RWPE1 (cell line): ENCODE measurements at places on chromosomes 13 and 19.
A peak's percentile ranks its signal among the peaks of the same experiment; 100 is the strongest.

- no peak for DNase-seq
These were observed 14.1 kb downstream of the KRTDAP start for GRCh38 chr19:35476149-35476548.

DNA sequence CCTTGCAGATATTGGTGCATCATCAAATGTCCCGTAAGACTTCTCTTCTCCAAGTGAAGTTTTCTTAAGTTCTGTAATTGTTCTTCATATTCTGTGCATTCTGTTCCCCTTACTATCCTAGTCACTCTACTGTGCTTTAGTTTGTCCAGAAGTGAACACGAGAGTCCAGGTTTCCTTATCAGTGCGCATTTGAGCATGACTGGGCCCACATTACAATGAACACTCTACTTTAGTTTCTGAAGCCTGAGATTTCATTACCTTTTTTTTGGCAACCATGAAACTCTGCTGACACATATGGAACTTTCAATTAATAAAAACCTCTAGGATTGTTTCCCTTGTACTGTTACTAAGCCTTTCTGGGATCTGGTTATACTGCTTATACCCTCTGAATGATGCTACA, 270.0 kb downstream of the KCNRG start:
- no peak for DNase-seq

DNA sequence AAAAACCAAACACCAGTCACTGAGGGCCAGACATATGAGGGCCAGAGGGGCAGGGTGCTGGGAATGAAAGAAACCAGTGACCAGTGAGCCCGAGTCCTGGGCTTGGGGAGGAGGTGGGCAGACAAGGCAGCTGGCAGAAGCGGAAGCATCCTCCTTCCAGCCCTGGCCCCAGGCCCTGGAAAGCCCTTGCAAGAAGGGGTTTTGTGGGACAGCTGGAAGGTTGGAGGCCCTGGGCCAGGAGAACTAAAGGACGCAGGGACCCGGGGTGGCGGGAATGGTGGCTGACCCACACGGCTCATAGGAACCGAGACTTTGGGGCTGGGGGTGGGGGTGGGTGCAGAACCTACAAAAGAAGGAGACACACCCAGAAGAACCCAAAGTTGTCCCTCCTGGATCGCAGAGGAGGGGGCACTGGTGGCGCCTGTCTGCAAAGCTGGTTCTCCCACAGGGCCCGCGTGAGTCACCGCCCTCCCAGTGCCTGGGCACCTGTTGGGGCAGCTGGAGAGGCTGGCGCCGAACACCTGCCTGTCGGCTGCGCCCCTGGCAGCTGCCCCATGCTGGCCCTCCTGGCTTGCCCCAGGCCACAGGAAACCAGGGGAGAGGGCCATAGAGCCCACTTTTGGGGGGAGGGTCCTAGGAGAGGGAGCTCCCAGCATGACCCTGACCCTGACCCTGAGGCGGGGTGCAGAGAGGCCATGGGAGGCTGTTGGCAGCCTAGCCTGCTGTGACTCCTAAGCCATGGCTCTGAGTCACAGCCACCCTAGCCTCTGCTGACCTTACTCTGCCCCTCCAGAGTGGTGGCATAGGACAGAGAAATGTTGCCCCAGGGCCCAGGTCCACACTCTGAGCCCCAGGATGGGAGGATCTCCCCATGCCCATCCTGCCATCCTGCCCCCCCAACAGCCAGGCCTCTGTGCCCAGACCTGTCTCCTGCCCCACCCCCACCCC, 802 bp downstream of the DMPK start:
- peak; percentile 72 for DNase-seq

GRCh38 chr13:111253365-111253872, 67.0 kb upstream of the TEX29 start:
- DNase-seq = no peak

- DNase-seq = peak; percentile 35
These were observed 45.8 kb upstream of the RGCC start for GRCh38 chr13:41411522-41411921.

GRCh38 chr19:41377977-41378709, 1.8 kb downstream of the TMEM91 start:
- DNase-seq = no peak

DNA sequence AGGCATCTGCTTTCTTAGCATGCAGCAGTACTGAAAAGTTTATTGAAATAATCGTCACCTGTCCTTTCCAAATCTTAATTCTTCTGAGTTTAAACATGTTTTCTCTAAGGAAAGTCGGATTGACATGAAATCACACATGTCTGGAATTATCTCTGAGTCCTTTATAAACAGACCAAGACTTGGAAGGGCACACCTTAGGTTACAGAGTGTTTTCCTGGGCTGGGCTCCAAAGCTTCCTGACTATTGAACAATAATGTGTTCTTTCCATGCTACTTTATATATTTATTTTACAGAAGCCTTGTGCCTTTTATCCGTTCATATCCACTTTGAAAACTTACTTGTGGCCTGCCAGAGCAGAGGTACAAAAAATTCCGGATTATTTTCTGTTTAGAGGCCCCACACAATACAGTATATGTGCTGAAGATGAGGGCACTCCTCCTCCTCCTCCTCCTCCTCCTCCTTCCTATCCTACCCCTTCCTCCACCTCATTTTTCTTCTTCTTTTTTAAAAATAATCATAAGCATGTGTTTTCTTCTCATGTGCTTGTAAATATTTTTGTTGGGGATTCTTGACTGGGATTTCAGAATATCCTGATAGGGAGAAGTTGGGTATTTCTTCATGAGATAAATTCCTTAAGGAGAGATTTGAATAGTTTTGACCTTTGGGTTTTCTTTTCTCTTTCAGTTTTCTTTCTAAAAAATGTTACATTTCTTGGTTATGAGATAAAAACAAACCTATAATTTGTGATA, 52.3 kb downstream of the LRCH1 start:
- DNase-seq = no peak

GRCh38 chr13:98978280-98978679, 416 bp upstream of the DOCK9 start:
- DNase-seq = peak; percentile 80

DNA sequence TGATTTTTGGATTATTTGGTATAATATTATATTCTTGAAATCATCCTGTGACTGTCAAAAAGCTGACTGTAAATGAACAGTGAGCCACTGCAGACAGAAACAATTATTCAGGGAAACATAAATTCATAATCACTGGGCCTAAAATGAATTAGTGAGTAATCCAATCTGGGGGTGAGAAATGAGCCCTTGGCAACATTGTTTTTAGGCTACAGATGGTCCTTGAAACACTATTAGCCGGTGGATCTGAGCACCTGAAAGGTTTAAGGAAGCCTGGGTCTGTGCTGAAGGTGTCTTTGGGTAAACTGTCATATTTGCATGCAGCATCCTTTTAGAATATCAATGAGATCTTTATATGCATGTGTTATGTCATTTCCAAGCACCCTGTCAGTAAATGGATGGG, 290.7 kb downstream of the ATP8A2 start:
- no peak for DNase-seq

- DNase-seq = no peak
These were observed 12.0 kb downstream of the B3GNT8 start for GRCh38 chr19:41415154-41415571.

DNA sequence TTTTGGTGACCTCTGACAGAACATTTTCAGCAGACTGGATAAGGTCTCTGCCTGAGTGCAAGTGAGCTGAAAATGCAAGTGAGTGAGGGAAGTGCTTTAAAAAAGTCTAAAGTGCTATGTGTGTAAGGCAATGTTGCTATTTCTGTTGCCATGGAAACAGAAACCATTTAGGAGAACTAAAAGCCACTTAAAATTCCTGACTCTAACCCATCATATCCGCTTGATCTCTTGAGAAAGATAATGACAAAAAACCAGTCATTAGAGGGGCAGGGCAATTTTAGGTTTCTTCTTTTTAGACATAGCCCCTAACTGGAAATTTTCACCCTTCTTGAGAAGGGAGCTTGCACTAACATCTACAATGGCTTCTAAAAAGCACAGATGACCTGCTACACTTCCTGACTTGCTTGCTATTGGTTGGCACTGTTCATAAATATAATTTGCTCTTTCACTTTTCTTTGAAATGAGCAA, at the start of gene CYSLTR2:
TSS of gene CYSLTR2 (plus strand) at position 458 of the 468 bp plus-strand sequence. CDS start 52,889 bp downstream, outside the sequence.
- no peak for DNase-seq

DNA sequence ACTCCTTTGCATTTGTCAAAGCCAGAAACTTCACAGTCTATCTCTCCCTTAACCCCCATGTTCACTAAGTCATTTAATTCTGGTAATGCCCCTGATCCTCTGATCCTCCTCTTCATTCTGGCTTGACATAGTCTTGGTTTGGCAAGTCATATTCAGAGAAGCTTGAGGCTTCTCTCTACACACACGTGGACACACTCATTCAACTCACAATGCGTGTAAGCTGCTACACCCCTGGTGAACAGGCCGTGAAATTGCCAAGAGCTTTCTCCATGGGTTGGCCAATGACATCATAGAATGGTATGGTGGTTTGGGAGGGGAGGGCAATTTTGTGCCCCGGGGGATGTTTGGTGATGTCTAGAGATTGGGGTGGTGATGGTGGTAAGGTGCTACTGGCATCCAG, 47.9 kb upstream of the FLT1 start:
- DNase-seq = no peak

- DNase-seq = no peak
These were observed 6.8 kb downstream of the CYSLTR2 start for GRCh38 chr13:48660361-48661076.

DNA sequence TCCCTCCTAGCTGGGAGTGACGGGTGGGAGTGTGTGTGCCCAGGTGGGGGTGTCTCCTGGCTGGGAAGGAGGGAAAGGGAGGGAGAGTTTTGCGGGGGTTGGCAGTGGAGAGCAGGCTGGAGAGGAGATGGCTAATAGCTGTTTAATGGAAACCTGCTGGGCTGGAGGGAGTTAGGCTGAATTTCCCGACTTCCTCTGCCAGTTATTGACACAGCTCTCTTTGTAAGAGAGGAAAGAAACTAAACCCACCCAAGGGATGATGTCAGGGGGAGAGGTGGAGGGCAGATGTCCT, 10.2 kb upstream of the ILF3 start:
- DNase-seq = no peak

- no peak for DNase-seq
These were observed 11.8 kb downstream of the SLC25A30 start for GRCh38 chr13:45406421-45406820.

DNA sequence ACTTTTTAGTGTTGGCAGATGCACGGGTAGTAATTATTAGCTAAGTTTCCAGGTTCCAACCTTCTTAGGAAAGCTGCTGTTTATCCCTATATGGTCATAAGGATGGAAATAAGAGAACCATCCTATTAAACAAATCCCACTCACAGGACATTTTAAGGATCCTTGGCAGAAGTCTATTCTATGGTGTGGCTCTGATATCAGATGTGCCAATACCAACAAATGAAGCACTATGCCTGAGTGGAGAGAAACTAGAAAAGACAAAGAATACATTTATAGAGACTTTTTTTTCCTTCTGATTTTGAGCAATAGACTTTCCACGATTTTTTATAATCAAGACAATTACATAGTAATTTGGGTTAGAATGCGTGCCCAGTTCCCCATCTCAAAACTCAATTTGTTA, 12.6 kb downstream of the PCDH17 start:
- no peak for DNase-seq

GRCh38 chr13:33310245-33311038, 24.9 kb upstream of the STARD13 start:
- DNase-seq = no peak

GRCh38 chr19:1254081-1254527, 5.7 kb downstream of the MIDN start:
- DNase-seq = no peak

GRCh38 chr13:46160471-46161066, 21.4 kb downstream of the LCP1 start:
- peak; percentile 50 for DNase-seq

- DNase-seq = no peak
These were observed 39.5 kb upstream of the GRTP1 start for GRCh38 chr13:113403255-113404104.

DNA sequence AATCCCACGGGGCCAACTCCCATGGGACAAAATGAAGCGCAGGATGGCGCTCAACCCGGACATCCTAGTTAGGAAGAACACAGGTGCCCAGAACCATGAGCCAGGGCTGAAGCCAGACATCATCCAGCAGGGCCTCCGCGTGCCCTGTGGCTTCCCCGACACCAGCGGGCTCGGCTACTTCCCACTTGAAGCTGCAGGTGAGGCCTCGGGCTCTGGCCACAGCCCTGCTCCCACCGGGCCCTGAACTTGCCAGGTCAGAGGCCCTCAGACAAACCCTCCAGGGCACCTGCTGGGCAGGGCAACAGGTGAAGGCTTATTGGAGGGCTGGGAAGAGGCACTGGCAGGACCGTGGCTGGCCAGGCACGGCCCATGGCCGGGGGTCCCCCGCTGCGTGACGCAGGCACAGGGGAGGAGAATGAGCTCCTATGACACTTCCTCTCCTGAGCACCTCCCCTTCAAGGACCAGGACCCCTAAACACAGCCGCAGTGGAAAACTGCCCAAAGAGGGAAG, 117.7 kb downstream of the STK24 start:
- no peak for DNase-seq

GRCh38 chr19:11574689-11575088, 2.8 kb downstream of the ACP5 start:
- DNase-seq = no peak

DNA sequence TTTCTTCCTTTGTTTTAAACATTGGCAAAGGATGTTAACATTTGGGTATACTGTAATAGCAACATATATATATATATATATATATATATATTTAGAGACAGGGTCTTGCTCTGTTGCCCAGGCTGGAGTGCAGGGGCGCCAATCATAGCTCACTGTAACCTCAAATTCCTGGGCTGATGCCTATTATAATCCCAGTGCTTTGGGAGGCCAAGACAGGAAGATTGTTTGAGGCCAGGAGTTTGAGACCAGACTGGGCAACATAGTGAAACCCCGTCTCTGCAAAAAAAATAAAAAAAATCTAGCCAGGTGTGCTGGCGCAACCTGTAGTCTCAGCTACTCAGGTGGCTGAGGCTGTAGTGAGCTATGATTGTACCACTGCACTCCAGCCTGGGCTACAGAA, 5.4 kb downstream of the BLVRB start:
- no peak for DNase-seq

DNA sequence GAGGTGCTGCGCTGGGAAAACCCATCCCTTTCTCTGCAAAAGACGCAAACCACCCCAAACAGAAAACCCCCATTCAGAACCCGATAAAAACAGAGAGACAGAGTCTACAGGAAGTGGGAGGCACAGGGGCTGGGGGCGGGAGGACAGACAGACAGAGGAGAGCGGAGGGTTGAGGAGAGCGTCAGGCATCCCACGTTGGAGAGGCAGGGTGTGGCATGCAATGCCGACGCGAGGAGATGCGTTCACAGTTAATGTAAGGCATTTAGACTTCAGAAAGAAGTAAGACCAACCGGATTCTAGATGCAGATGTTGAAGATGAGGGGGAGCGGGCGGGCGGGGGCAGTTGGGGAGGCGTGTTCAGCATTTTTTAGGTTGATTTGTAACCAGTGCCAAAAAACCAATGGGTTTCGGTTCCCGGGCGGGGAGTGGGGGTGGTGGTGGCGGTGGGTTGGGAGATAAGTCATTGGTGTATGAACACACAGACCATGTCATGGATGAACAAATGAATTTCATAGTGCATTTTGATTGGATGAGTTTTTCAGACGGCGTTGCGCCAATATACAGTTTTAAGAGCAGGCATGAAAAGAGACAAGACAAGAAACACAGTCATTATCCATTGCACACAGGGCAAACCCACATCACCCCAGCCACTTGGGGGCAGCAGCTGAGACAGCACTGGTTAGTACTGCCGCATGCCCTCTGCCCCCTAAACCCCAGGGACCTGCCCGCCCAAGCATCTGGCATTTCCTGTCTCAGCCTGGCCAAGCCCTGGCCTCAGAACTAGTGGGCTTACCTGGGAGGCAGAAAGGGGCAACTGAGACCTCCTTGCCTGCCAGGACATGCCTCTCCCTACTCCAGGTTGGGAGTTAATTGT, 91.3 kb downstream of the IER2 start:
- DNase-seq = no peak

GRCh38 chr13:66036024-66036614, 1194.0 kb downstream of the PCDH9 start:
- no peak for DNase-seq
